Esophagus mucosa (tissue), 1 donor: ENCODE measurements at places on chromosomes 13 and 19. TPM values are rescaled to one million over a fixed set of nuclear protein-coding genes. Genes with fewer than 3 reads are reported as not detected.

The ATP8B3 gene
- total RNA-seq = 1.8 TPM

The ADGRE1 gene
- total RNA-seq = not detected

The ZNF560 gene
- not detected for total RNA-seq

The USHBP1 gene
- 0.64 TPM for total RNA-seq

The TBCB gene
- total RNA-seq = 81.5 TPM

- ATAC-seq = no peak
Measured at GRCh38 chr19:14699641-14700040, 9.8 kb downstream of the ZNF333 start.

DNA sequence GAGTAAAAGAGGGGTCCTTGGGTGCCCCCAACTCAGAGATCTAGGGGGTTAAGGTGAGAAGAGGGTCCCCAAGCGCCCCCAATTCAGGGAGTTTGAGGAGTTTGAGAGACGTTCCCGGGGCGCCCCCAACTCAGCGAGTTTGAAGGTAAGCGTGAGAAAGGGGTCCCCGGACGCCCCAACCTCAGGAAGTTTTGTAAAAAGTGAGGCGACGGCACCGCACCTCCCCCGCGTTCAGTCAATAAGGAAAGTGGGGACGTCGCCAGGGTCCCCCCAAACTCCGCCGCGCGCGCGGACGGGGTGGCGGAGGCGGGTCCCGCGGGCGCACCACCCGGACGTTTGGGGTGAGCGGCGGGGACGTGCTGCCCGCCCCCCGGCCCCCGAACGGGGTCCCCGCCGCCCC is 353 bp downstream of the RFX2 start:
- no peak for ATAC-seq

- ATAC-seq = peak; percentile 77
Measured at GRCh38 chr19:55080121-55080967, 4.7 kb downstream of the EPS8L1 start.

DNA sequence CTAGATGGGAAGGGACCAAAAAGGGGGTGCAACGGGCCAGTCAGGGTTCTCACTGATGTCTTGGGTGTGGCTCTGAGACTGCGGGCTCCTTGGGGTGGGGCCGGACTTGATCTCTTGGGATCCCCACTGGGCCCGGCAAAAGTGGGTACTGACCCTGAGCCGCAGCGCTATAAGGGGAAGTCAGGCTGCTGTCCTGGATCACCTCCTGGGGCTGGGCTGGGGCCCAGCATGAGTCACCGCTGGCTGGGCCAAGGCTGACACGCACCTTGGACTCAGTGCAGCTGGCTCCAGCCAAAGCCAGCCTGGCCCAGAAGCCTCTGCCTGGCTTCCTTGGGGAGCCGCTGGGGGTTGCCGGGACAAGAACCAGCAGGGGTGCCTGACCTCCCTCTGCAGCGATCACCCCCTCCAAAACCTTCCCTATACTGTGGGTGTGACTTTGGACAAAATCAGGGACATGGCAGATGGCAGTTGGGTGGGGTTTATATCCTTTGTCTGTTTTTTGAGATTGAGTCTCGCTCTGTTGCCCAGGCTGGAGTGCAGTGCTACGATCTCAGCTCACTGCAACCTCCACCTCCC is 617 bp upstream of the IQCN start:
- peak; percentile 80 for ATAC-seq

GRCh38 chr13:51349016-51349415 is 9.5 kb downstream of the SERPINE3 start:
- ATAC-seq = no peak

DNA sequence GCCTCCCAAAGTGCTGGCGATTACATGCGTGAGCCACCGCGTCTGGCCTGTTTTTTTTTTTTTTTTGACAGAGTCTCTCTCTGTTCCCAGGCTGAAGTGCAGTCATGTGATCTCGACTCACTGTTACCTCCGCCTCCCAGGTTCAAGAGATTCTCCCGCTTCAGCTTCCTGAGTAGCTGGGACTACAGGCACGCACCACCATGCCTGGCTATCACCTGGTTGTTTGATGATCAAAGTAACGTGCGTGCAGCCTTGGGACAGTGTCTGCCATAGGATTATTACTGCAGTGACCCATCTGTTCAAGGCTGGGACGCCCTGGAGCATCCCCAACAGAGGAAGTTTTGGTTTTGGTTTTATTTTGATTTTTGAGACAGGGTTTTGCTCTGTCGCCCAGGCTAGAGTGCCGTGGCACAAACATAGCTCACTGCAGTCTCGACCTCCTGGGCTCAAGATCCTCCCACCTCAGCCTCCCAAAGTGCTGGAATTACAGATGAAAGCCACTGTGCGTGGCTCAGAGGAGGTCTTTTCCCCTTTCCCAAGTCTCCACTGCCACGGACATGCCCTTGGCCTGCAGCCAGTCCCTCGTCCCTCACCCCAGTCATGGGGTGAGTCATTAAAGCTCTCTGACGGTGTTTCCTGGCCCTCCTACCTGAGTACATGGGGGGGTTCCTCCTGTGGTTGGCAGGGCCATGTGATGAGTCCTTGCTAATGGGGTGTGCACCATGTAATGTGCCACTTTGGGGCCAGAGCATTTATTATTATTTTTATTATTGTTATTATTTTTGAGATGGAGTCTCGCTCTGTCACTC is 65.6 kb downstream of the IER2 start:
- no peak for ATAC-seq

- no peak for ATAC-seq
Measured at GRCh38 chr13:105364191-105364590, 1171.3 kb downstream of the EFNB2 start.

DNA sequence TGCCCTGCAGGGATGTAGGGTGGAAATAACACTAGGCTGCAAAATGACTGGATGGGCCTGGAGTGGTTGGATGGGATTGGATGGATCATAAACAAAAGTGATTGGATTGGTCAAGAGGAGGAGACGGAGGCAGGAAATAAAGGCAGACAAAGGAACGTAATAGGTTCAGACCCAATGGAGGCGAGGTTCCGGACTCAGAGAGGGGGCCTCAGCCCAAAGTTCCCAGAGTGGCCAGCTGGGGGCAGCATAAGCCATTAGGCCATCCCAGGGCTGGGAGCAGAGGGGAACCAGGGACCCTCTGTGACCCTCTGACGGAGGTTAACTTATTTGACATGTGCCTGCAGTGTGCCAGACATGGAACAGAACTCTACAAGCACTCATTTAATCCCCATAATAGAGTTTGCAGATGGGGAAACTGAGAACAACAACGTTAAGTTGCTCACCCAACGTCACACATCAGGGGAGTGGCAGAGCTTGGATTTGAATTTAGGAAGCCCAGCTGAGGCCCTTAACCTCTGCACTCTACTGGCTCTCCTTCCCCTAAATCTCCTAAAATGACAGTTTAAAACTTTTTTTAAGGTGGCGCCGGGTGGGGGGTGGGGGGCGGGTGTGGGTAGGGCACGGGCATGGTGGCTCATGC is 15.3 kb upstream of the MAP1S start:
- ATAC-seq = peak; percentile 79

GRCh38 chr19:36572593-36573019 is 486 bp downstream of the ZNF529 start:
- no peak for ATAC-seq

- no peak for ATAC-seq
Measured at GRCh38 chr13:27966641-27967202, 2.4 kb downstream of the CDX2 start.

DNA sequence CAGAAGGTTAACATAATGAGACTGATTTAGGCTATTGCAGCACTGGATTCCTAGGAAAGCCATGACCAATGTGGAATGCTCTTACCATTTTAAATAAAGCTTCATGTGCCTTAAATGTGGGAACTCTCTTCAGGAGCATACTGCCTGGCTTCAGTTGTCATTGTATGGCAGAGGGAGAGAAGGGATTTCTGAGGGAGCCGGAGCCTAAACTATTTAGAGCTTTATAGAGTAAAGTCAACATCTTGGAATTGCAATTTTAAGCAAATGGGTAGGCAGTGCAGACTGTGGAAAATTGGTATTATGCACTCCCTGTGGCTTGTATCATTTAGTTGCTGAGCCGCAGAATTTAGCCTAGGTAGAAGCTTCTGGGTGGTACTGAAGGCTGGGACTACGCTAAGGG is 2041.4 kb downstream of the PCDH9 start:
- no peak for ATAC-seq

DNA sequence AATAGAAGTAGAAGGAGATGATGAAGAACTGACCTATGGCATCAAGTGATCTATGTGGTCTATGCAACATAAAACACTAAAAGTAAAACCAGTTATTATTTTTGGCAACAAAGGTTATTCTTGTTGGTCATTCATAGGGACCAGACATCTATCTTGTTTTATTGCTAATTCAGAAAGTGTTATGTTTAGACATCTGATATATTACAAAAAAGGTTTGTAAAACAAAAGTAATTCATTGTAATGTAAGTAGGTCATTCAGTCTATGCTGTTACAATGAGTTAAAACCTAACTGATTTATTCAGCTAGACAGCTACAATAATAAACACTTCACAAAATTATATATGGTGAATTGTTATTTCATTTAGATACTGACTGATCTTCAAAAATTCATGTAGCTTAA is 461.9 kb downstream of the PCDH17 start:
- no peak for ATAC-seq
